ENCODE measurements at places on chromosomes 1 and 21. TPM values are rescaled to one million over a fixed set of nuclear protein-coding genes. Genes with fewer than 3 reads are reported as not detected.

The CNTN2 gene
- not detected for total RNA-seq

DNA sequence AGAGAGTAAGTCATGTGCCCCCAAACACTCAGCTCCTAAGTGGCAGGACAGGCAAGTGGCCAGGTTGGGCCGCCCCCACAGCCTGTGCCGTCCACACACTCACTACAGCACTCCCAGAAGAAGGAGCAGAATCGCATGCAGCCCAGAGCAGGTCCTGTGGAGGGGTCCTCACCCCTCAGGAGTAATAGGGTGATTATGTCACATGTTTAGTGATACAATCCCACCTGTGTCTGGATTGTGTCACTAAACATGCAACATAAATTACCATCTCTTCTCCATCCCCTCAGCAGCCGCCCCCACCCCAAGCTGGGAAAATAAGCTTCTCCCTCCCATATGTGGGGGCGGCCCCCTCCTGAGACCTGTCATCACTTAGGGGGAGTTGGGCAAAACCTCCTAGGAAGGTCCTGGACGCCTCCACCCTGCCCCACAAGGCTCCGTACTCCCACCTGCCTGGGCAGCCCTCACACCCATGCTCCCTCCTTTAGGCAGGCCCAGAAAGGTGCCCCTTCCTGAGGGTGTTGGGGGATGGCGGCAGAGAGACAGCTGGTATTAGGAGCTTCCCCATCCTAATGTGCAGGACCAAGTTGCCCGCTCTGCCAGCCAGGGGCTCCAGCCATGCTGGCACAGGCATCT lies 56.9 kb downstream of the STUM start:
- H3K4me3 ChIP-seq = no peak overlapping the region
- H3K27ac ChIP-seq = no peak overlapping the region
- H3K36me3 ChIP-seq = no peaks in the 10 kb centered on the region
- H3K4me1 ChIP-seq = peaks cover 32% of the 10 kb centered on the region
- peaks cover 8% of the 10 kb centered on the region for H3K27me3 ChIP-seq
- peak; percentile 72 for DNase-seq

- no peak for DNase-seq
- no peak overlapping the region for H3K27ac ChIP-seq
- no peaks in the 10 kb centered on the region for H3K4me1 ChIP-seq
- peaks cover 2% of the 10 kb centered on the region for H3K36me3 ChIP-seq
- H3K4me3 ChIP-seq = no peak overlapping the region
- H3K27me3 ChIP-seq = peaks cover 1% of the 10 kb centered on the region
These were observed 300.7 kb upstream of the RGS18 start for GRCh38 chr1:191857600-191857999.

The S100A3 gene
- total RNA-seq = 6.5 TPM

DNA sequence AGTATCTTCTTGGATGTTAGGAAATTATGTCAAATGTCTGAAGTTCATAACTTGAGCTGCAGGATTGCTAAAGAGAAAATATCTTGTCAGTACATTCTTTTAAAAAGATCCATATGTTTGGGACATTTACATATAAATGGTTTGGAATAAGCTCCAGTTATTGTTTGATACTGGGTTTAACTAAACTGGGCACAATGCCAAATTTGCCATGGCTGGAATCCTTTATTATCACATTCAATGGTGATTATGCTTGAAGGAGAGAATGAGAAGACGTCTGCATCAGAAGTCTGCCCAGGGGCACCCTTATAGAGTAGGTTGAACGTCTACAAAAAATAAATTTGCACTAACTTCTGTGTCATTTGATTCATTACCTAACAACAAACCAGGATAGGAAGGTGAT lies 652.5 kb downstream of the AMY1C start:
- no peak overlapping the region for H3K4me3 ChIP-seq
- no peaks in the 10 kb centered on the region for H3K27me3 ChIP-seq
- no peaks in the 10 kb centered on the region for H3K4me1 ChIP-seq
- no peaks in the 10 kb centered on the region for H3K36me3 ChIP-seq

The LHX8 gene
- total RNA-seq = not detected

DNA sequence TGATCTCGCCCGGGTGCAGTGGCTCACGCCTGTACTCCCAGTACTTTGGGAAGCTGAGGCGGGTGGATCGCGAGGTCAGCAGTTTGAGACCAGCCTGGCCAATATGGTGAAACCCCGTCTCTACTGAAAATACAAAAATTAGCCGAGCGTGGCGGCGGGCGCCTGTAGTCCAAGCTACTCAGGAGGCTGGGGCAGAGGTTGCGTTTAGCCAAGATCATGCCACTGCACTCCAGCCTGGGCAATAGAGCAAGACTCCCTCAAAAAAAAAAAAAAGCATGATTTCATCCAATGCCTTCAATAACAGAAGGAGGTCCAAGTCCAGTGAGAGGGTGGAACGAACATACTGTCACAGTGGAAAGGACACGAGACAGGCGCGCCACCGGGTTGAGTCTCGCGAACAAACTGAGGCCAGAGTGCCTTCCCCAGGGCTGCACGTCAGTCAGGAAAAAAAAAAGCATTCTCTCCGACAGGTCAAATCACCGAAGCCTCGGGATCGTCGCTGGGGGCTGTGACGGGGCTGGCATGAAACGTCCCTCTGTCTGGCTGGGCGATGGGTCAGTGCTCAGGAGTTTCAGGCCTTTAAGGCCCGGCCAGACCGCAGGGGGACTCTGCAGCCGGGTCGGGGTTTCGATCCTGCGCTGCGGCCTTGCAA lies 8.4 kb upstream of the CROCC start:
- H3K36me3 ChIP-seq = no peaks in the 10 kb centered on the region
- H3K27me3 ChIP-seq = no peaks in the 10 kb centered on the region
- no peak for DNase-seq
- H3K4me3 ChIP-seq = peak overlapping the region; percentile 69
- H3K4me1 ChIP-seq = peaks cover 22% of the 10 kb centered on the region

DNA sequence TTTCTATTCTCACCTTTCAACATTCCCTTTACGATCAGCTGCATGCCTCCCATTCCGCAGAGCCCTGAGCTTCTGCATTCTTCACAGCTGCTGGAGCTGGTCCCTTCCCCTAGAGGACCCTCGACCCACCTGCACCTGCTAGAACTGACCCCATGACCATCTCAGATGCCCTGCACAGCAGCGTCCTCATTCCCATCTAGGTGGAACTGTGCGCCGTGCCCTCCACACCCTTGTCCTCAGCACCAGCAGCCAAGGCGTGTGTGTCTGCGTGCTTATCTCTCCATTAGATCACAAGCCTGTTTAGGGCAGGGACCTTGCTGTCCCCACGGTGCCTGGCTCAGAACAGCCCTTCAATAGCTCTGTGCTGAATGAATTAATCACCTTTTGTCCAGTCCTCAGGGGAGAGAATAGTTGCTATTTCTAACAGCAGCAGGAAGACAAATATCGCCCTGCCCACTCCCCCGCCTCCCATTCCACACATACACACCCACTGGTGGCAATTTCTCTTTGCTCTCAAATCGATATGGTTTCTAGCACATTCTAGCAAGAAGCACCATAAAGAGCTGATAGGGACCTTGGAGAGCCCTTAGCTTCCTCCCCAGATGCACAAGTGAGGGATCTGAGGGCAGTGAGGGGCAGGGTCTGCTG lies 61.7 kb downstream of the KCNN3 start:
- DNase-seq = no peak
- H3K4me1 ChIP-seq = peaks cover 13% of the 10 kb centered on the region
- peaks cover 48% of the 10 kb centered on the region for H3K27me3 ChIP-seq
- no peak overlapping the region for H3K4me3 ChIP-seq

The SLFNL1 gene
- not detected for total RNA-seq

DNA sequence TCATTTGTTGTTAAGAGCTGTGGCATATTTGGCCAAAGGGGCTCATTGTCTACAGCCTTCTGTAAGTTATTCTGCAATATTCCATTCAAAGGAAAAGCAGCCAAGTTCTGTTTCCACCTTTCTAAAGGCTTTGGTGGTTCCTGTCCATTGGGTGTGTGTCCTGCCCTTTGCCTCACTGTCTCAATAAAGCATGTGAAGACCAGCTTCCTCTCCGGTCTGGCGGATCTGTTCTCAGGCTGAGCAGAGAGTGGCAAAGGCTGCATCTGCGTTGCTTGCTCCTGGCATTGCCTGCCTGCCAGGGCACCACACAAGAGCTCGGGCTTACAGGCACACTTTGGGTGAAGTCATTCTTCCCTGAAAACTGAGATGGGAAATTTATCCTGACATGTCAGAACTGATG lies 34.9 kb downstream of the ST6GALNAC3 start:
- no peaks in the 10 kb centered on the region for H3K36me3 ChIP-seq
- DNase-seq = no peak
- H3K4me3 ChIP-seq = no peak overlapping the region
- no peaks in the 10 kb centered on the region for H3K27me3 ChIP-seq
- no peaks in the 10 kb centered on the region for H3K4me1 ChIP-seq
- H3K27ac ChIP-seq = no peak overlapping the region

GRCh38 chr1:19313636-19313959 lies 1.5 kb downstream of the SLC66A1 start:
- peak overlapping the region; percentile 81 for H3K4me3 ChIP-seq
- DNase-seq = no peak
- peak overlapping the region; percentile 29 for H3K27ac ChIP-seq
- peaks cover 7% of the 10 kb centered on the region for H3K36me3 ChIP-seq

DNA sequence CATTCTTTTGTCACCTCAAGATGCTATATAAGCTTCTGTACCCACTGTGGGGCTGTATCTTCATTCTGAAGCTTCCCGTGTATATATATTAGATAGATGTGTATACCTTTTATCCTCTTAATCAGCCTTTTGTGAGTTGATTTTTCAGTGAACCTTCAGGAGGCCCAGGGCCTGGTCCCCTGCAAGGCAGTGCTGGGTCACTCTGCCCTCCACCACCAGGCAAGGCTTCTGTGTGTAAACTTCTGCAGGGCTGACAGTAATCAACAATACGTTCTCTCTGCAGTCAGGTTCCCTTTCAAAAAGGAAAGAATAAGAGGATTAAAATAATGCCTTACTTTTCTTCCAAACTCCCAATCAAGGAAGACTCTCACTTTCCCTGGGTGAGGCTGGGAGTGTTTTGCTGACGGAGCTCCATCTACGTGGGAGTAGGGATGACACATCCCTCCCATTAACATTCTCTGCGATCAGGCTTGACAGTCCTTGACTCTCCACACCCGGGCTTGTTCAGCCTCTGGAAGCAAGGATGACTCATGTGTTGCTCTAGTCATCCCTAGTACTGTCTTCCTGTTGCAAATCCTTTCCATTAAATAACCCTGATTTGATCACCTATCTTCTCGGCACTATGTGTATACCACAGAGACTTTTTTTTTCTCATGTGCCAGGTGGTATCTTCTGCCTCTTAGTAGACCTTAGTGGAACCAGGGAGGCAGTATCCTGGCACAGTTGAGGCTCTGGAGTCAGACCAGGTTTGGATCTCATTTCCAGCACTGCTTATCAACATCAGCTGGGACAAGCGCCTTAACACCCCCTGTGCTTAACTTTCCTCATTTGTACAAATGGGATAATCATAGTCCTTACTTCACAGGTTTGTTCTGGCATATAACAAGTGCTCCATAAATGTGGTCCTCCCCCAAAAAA lies 70.3 kb upstream of the KCNK1 start:
- H3K27ac ChIP-seq = no peak overlapping the region
- no peaks in the 10 kb centered on the region for H3K36me3 ChIP-seq
- H3K4me1 ChIP-seq = no peaks in the 10 kb centered on the region
- no peak for DNase-seq
- H3K27me3 ChIP-seq = peaks cover 2% of the 10 kb centered on the region

DNA sequence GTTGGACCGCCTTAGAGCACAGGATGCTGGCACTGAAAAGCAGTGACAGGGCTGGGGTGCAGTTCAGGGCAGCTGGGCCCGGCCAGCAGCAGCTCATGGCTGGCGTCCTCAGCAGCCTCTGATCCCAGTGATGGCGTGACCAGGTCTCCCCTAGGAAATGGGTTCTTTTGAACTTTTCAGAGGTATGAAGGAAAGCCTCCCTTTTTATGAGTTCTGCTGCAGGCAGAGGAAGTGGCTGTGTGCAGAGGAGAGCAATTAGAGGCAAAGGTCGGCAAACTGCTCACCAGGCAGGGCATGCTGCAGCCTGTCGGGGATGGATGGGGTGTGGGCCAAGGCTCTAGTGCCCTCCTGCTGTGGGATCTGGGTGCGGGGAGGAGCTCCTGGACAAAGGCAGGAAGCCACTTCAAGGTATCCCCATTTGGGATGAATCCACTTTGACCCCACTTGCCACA lies 45.6 kb upstream of the RAB4A start:
- H3K27ac ChIP-seq = no peak overlapping the region
- DNase-seq = no peak
- H3K27me3 ChIP-seq = peaks cover 26% of the 10 kb centered on the region
- no peaks in the 10 kb centered on the region for H3K36me3 ChIP-seq
- H3K4me3 ChIP-seq = no peak overlapping the region

DNA sequence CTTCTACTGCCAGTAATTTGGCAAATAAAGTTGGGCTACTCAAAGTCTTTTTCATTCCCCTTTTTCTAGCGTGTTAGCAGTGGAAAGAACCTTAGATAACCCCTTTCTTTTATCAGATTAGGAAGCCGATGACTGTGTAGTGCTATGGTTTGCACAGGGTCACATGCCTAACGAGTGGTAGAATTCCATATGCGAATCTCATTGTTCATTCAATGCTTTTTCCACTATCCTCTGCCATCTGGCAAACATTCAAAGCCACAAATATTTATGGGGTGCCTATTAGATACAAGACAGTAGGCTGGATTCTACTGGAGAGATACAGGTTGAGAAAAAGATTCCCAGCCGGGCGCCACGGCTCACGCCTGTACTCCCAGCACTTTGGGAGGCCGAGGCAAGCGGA lies 14.9 kb upstream of the IER5 start:
- peaks cover 19% of the 10 kb centered on the region for H3K4me1 ChIP-seq
- H3K4me3 ChIP-seq = no peak overlapping the region
- DNase-seq = no peak
- H3K36me3 ChIP-seq = no peaks in the 10 kb centered on the region
- H3K27ac ChIP-seq = no peak overlapping the region
- no peaks in the 10 kb centered on the region for H3K27me3 ChIP-seq

The ZSCAN20 gene
- 4.4 TPM for total RNA-seq

The LRRN2 gene
- 3.3 TPM for total RNA-seq

DNA sequence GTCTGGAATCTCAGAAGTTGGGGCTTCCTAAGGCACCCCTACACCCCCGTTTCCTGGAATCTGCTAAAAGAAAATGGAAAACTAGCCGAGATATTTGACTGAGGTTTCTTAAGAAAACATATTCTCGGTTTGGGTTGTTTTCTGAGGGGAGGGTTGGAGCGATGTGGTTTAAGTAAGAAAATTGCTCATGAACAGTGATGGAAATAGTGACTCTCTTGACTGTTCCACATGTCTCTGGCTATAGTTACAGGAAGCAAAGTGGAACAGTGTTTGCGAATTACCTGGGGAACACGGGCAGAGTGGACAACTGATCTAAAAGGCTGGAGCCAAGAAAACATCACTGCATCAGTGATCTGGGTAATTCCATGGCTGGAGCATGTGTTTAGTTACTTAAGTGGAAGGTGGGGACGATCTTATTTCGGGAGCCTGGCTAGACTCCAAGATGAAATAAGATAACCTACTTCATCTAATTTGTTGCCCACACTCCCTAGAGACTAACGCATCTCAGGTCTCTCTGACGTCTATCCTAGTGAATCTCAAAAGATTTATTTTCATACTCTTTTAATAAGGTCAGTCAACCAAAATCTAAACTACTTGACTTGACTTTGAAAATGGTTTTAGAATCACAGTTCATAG lies 92.4 kb downstream of the KCNJ15 start:
- H3K27ac ChIP-seq = peak overlapping the region; percentile 94
- peaks cover 68% of the 10 kb centered on the region for H3K4me1 ChIP-seq
- DNase-seq = no peak
- H3K36me3 ChIP-seq = peaks cover 4% of the 10 kb centered on the region
- peak overlapping the region; percentile 44 for H3K4me3 ChIP-seq

Measured in chondrocyte (in vitro differentiated cells).